A172 (cell line): ENCODE measurements at places on chromosomes 4 and X.

DNA sequence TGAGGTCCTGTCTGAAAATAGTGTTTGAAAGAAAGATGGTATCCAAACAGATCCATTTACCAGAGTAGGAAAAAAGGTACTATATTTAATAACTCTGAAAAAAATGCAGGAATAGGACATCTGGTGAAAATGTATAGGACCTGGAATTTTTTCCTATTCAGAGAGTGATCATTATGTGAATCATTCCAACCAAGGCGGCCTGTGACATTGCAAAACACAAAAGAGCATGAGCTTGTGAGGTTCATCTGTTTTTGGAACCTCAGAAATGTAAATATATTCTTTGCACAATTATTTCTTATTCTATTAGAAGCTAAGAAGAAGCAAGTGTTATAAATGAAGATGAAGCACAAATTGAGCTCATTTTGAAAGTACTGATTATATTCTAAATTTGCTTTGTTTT lies 2.0 kb downstream of the C4orf51 start:
- DNase-seq = no peak

GRCh38 chr4:4455210-4455865 lies 68.4 kb downstream of the NSG1 start:
- DNase-seq = no peak

- no peak for DNase-seq
Observed at GRCh38 chrX:55119271-55119670, 30.5 kb downstream of the PAGE2 start.

DNA sequence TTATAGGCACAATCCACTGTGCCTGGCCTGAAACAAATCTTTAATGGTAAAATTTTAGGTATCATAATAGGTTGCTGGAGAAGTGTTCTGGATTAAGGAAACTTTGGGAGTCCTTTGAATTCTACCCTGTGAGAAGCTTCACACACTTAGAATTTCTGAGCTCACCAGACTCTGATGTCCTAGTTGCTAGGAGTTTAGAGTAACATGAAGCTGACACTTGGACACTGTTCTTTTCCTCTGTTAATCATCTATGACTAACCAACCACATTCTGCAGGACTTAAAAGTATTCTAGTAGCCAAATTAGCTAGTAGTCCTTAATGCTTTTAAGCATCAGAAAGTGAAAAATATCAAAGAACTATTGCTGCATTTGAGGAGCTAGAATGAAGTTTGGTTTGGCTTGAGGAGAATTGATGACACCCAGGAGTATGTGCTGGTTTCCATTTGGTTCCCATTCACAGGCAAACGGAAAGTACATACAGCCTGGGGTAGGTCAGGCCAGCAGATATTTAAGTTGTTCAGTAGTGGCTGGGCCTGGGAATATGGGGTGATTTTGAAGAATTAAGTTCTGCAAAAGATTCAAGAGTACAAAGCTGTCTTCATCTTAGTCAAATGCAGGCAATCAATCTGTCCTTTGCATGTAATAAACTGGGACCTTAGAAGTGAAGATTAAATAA lies 38.8 kb upstream of the IGFBP7 start:
- peak; percentile 60 for DNase-seq

GRCh38 chrX:47187106-47187677 lies 6.4 kb upstream of the UBA1 start:
- DNase-seq = no peak
